Activated CD4-positive, alpha-beta memory T cell treated with anti-CD3 and anti-CD28 coated beads, Interleukin-2, amount 10 ng/mL, durations not matched to agents 7 days and 5 days (primary cell): ENCODE measurements at places on chromosomes 7 and 10. TPM values are rescaled to one million over a fixed set of nuclear protein-coding genes. Genes with fewer than 3 reads are reported as not detected.

The HHEX gene
- total RNA-seq, result 0.13 TPM

The ADIRF gene
- not detected for total RNA-seq

The CHCHD3 gene
- 41.5 TPM for total RNA-seq

The ENKUR gene
- not detected for total RNA-seq

The NKX1-2 gene
- total RNA-seq, result not detected

The GIMAP1 gene
- total RNA-seq, result 18.8 TPM

The SVOPL gene
- not detected for total RNA-seq

The MNX1 gene
- not detected for total RNA-seq

The HMX3 gene
- total RNA-seq, result not detected

The NPC1L1 gene
- total RNA-seq, result not detected

The NPY4R2 gene
- total RNA-seq, result not detected

The TMEM130 gene
- not detected for total RNA-seq

The LRRN3 gene
- total RNA-seq, result 19.2 TPM

The MCM10 gene
- total RNA-seq, result 40.7 TPM

The ARMH3 gene
- 23.9 TPM for total RNA-seq

The BAMBI gene
- 0.20 TPM for total RNA-seq

The IFIT1B gene
- not detected for total RNA-seq

The TAS2R38 gene
- not detected for total RNA-seq

The CDK13 gene
- total RNA-seq, result 48.7 TPM

The FRMPD2 gene
- total RNA-seq, result not detected

The TMEM225B gene
- total RNA-seq, result 1.3 TPM

The MPP7 gene
- total RNA-seq, result 4.0 TPM

The AKR1E2 gene
- total RNA-seq, result 4.8 TPM

The GRM3 gene
- total RNA-seq, result not detected

The ATRNL1 gene
- 0.28 TPM for total RNA-seq

The ARMC3 gene
- not detected for total RNA-seq

The GNAT3 gene
- not detected for total RNA-seq

The PIP gene
- not detected for total RNA-seq

The APBB1IP gene
- 82.2 TPM for total RNA-seq

The KLHL7 gene
- 19.9 TPM for total RNA-seq

The NAPEPLD gene
- 10.7 TPM for total RNA-seq

The AHCYL2 gene
- 18.5 TPM for total RNA-seq

The SLC39A12 gene
- not detected for total RNA-seq

The LLCFC1 gene
- total RNA-seq, result not detected

The FAM237B gene
- not detected for total RNA-seq

The GIMAP4 gene
- total RNA-seq, result 282 TPM

The ATG9B gene
- 7.9 TPM for total RNA-seq

The FAM200A gene
- 5.0 TPM for total RNA-seq

The ABCA13 gene
- total RNA-seq, result not detected

The CPA4 gene
- not detected for total RNA-seq

The ETV1 gene
- total RNA-seq, result 3.4 TPM

The CHST15 gene
- total RNA-seq, result 0.20 TPM

The AASS gene
- 0.81 TPM for total RNA-seq

The SPDYE5 gene
- total RNA-seq, result not detected

The OPALIN gene
- total RNA-seq, result not detected

The PRLHR gene
- not detected for total RNA-seq

The KAZALD1 gene
- 0.35 TPM for total RNA-seq

The YKT6 gene
- 59.1 TPM for total RNA-seq

The NRP1 gene
- 2.6 TPM for total RNA-seq

The CYCS gene
- 108 TPM for total RNA-seq

The CPA2 gene
- total RNA-seq, result not detected

The RGS10 gene
- total RNA-seq, result 140 TPM

The CDK14 gene
- total RNA-seq, result not detected

The TFR2 gene
- 9.2 TPM for total RNA-seq

The CABCOCO1 gene
- not detected for total RNA-seq
